ENCODE measurements at places on chromosomes 12 and 14.

- no peak for DNase-seq
These were observed 167.0 kb upstream of the PLXNC1 start for GRCh38 chr12:93981411-93981810.

DNA sequence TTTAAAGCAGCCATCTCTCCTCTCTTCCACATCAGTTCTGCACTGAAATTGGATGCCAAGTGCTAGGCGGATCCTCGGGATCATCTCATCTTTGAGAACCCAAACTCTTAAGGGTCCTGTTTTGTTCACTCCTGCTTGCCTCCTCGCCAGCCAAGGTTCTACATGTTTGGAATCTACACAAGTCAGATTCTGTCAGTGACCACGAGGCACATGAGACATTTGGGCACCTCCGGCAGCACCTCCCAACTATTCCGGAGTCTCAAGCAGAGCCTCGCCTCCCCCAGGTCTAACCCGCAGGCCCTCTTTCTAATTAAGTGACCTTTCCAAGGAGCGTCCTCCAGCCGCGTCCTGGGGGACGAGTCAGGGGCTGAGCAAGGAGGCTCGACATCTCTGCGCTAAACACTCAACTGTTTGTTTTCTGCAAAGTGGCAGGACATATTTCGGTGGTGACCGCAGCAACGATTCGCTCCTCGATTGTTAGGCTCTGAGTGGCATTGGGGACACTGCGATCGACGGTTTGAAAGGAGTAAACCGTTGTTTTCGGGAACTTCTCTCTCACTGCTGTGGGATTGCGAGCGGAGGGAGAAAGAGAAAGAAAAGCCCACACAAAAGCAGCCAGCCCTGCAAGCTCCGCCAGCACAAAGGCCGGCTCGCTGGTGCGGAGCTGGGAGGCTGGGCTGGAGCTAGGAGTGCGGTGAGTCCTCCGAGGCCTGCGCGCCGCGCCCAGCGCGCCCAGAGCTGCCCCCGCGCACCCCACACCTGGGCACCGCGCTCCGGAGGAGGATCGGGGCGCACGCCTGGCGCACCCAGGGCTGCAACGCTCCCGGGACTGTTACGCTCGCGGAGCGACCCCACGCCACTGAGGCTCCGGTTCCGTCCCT lies 640 bp downstream of the ARMH4 start:
- DNase-seq = no peak

DNA sequence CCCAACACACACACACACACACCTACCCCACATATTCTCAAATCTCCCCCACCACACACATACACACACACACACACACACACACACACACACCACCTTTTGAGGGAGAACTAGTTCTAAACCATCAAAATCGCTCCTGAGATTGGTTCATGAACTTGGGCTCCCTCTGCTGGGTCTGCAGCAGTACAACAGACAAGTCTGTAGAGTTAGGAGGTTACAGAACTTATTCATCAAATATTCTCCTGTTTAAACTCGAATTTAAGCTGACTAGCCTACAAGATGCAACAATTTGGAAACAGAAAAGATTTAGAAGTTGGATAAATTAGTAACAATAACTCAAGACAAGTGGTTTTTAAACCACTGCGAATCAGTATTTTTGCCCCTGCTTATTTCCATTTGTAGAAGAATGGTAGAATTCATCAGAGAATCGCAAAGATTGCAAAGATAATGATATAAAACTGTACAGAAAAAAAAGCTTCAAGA lies 136.4 kb upstream of the USP15 start:
- peak; percentile 34 for DNase-seq

DNA sequence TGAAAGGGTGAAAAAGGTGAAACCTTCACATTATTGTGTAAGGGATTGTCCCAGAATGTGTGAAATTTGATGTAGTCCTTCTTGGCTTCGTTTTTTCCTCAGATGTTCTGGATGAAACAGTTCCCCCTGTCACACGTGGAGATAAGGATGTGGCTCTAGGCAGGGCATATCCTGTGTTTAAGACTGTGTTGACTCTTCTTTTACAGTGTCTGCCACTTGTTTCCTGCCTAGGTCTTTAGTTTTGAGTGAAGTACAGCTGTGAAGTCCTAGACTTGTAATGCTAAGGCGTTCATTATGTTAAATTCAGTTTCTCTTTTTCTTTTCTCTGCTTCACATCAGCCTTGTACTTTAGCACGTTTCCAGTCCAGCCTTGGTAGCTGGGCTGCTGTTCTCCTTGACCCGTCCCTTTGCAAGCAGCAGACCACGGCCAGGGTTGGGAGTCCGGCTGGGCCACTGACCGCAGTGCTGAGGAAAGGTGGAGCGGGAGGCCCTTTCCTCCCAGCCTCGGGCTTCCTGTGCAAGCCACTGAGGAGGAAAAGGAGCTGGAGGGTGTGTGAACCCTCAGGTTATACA lies 59.1 kb downstream of the RASSF3 start:
- no peak for DNase-seq

DNA sequence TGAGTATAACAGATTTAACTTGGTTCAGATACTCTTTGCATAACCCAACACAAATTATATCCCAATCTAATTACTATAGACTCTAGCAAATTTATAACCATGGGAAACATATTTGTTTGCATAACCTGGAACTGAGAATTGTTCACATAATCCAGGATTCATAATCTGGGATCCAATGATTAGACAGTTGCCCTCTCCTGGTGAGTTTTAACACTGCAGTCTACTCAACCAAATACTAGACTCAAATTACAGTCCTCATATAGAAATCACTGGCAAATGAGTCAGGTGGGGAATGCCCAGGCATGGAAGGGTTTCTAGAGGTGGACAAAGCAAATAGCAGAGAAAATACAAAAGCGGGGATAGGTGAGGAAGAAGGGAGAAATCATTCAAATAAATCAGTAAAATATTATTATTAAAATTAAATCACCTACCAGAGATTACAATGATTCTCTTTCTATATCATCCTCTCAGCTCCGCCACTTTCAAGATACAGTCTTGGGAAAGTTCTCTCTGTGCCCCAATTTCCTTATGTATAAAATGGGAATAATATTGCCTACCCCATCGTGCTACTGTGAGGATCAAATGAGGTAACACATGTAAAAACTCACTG lies 9.4 kb downstream of the GCH1 start:
- DNase-seq = peak; percentile 47

- no peak for DNase-seq
These were observed 213.1 kb downstream of the CHST11 start for GRCh38 chr12:104669851-104670337.

DNA sequence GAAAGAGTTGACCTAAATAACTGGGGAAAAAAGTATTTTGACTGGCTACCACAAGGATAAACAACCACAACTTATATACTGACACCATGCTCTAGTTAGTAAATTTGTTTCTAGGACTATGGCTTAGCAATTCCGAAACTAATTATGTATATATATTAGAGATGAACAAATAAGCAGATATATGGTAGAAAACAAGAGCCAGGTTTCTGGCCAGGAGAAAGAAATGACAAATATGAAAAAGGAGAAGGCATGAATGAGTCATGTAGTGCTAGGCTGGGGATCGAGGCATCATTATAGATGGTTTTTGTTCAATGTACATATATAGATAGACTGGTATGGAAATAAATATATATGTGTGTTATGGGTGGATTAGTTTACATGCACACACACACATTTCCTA lies 5.5 kb upstream of the LRRC74A start:
- DNase-seq = no peak

GRCh38 chr14:39232554-39233415 lies 930 bp upstream of the MIA2 start:
- DNase-seq = peak; percentile 64

DNA sequence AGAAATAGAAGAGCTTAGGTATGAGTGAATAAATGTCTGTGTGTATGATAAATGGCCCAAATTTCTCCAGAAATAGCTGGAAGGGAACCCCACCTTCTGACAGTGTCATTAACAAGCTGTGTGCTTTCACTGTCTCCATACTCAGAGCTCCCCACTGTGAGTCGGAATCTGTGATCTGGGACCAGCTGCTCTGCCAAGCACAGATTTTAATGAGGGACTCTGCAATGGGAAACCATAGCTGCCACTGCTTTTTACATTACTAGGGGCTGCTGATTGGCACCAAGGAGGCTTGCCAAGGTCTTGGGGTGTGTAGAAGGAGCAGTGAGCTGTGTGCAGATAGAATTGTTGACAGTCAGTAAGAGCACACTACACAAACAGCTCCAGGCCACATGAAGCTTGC lies 244.2 kb upstream of the CCDC196 start:
- no peak for DNase-seq

GRCh38 chr12:13173012-13173932 lies 23.3 kb upstream of the EMP1 start:
- DNase-seq = peak; percentile 90

DNA sequence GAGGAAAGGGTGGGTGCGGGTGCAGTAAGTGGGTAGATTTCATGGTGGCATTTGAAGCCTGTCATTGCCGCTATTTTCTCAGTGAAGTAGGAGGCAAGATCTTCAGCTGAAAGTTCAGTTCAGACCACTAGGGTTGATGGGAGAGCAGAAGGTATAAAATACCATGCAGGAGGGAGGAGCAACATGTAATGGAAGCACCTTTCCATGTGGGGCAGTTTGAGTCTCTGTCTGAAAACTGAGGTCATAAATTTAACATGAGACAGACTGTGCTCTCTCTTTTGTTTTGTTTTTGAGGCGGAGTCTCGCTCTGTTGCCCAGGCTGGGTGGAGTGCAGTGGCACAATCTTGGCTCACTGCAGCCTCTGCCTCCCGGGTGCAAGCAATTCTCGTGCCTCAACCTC lies 22.7 kb downstream of the LRRC74A start:
- no peak for DNase-seq

- no peak for DNase-seq
These were observed 39.5 kb upstream of the OTOGL start for GRCh38 chr12:80059875-80060274.

Measured in non-pigmented ciliary epithelial cell (primary cell).